ENCODE measurements at places on chromosomes 16 and 17. TPM values are rescaled to one million over a fixed set of nuclear protein-coding genes. Genes with fewer than 3 reads are reported as not detected.

Gene TMIGD1
- total RNA-seq = not detected

Gene MYOCD
- total RNA-seq = under 0.01 TPM

Gene KRTAP4-4
- not detected for total RNA-seq

Gene RHBDL3
- total RNA-seq = not detected

Gene CCDC40
- 1.5 TPM for total RNA-seq

Gene C16orf90
- total RNA-seq = not detected

Gene CHD9NB
- 1.1 TPM for total RNA-seq

Gene TBC1D26
- total RNA-seq = not detected
